ENCODE measurements at places on chromosomes 1 and 21.
A peak's percentile ranks its signal among the peaks of the same experiment; 100 is the strongest.

DNA sequence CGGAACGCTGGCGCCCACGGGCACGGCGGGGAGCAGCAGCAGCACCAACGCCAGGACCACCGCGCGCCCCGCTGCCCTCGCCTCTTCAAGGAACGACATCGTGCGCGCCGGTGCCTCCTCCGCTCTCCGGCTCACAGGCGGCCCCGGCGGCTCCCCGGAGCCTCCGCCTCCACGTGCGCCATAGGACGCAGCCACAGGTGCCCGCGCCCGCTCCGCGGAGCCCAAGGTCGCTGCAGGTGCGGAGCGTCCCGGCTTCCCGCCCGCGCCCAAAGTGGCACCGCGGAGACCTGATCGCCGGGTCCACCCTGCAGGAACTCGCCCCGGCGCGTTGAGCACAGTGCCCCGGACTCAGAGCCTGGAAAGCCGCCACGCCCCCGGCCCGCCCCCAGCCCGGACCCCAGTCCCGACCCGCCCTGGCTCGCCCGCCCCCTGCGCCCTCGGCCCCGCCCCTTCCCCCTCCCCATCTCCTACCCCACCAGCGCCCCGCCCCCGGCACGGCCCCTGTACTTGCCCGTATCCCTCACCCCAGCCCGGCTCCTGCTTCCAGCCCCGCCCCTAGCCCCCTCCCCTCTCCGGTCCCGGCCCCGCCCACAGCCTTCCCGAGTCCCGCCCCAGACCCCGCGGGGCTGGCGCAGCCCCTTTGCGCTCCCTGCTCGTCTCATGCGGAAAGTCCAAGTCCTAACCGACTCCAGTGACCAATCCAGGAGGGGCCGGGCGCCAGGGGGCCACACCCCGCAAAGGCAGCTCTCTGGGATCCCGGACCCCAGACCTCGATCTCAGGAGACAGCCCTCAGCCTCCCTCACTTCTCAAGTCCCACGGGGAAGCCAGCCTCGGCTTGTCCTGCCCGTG lies at the start of gene MEGF6:
Gene MEGF6, minus strand, starts transcription at position 339 of the 850 bp plus-strand sequence. Its CDS starts 240 bp downstream, at position 99.
- DNase-seq: peak; percentile 70

DNA sequence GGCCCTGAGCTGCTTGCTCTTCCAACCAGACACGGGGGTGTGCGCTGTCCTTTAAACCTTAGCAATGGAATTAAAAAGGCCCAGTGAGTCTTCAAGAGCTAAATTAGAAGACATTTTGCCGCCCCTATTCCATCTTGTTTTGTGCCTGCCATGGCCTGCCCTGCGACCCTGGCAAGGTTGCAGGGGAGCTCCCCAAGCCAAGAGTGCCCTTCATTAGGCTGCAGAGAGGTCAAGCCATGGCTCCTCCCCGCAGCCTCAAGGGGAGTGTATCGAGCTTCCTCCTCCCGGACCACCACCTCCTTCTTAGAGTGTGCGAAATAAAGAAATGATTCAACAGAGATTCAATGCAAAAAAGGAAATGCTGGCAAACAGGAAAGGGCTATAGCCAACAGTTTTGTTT lies 256.2 kb downstream of the DYRK1A start:
- no peak for DNase-seq

DNA sequence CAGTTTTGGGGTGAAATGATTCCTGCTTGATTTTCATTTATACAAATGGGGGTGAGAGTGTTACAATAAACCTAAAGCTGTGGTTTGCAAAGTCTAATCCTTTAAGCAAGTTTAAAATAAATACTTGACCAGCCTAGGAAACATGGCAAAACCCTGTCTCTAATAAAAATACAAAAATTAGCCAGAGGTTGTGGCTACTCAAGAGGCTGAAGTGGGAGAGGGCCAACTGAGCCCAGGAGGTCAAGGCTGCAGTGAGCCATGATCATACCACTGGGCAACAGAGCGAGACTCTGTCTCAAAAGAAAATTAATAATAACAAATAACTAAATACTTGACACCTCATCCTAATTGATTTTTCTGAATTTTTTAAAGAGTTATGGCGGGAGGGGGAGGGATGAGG lies 110.8 kb downstream of the EIF4G3 start:
- DNase-seq: no peak

DNA sequence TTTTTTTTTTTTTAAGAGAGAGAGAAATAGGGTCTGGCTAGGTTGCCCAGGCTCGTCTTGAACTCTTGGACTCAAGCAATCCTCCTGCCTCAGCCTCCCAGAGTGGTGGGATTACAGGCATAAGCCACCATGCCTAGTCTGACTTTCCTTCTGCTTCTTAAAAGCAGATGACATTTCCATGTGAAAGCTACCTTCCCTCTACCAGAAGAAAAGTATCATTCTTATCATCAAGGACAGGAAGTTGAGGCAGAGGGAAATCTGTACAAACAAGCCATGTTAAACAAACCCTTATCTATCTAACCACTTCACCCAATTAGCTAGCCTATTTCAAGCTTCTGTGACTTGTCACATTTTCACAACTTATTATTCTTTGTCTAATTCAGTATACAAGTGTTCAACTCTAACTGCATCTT lies 54.8 kb downstream of the SAMSN1 start:
- DNase-seq: no peak

Measured in thymus (tissue), 14 donors.